Calu3 (cell line): ENCODE measurements at places on chromosomes 5 and 9.

- no peak for DNase-seq
Measured at GRCh38 chr9:12847561-12847960, 72.7 kb downstream of the LURAP1L start.

- peak; percentile 73 for DNase-seq
Measured at GRCh38 chr9:130186839-130187522, 14.8 kb downstream of the NCS1 start.

DNA sequence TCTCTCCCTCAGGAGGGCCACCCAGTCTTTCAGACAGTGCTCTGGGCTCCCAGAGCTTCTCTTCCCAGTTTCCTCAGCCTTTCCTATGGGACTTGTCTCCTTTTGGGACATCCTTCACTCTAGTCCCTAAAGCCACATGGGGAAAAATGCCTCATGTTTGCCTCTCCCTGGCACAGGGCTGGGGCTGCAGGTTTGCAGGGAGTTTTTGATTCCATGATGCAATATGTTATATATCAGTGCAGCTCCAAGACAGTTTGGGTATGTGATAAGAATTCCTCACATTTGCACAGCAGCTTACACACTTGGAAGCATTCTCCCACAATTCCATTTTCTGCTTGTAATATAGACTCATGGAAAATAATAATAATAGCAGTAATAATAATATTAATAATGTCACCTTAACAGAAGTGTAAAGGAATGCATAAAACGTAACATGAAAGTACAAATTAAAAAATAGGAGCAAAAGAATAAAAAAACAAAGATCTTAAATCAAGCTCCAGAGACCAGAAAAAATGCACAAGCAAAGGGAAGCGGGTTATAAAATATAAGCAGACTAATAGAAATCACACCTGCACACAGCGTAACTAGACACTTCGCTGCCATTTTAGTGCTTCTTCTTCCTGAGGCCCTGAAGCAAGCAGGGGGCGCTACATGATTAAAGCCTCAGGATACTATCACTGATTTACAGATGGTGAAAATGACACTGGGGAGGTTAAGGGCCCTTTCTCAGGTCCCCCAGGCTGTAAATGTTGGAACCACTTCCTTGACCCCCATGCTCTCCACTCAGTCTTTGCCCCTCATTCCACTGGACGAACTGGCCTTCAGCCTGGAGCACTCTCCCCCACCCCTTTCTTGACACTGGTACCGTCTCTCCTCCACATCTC lies 70.0 kb upstream of the IL17B start:
- DNase-seq, result no peak

GRCh38 chr9:81717747-81718077 lies 28.4 kb upstream of the TLE1 start:
- DNase-seq, result no peak

DNA sequence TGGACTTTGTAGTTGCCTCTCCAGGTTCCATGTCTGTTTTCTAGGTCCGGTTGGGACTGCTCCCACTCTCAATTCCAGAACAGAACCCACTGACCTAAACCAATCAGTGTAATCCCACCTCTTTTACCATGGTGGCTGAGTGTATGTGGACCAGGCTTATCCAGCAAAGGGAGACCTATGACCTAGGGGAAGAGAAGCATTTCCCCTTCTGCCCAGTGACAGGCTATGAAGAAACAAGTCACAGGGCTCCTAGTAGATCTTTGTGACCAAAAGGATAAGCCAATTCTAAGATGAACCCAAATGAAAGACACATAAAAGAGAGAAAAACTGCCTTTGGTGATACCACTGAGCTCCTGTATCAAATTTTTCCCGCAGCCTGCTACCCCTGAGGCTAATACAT lies 6.3 kb downstream of the NMRK1 start:
- no peak for DNase-seq

DNA sequence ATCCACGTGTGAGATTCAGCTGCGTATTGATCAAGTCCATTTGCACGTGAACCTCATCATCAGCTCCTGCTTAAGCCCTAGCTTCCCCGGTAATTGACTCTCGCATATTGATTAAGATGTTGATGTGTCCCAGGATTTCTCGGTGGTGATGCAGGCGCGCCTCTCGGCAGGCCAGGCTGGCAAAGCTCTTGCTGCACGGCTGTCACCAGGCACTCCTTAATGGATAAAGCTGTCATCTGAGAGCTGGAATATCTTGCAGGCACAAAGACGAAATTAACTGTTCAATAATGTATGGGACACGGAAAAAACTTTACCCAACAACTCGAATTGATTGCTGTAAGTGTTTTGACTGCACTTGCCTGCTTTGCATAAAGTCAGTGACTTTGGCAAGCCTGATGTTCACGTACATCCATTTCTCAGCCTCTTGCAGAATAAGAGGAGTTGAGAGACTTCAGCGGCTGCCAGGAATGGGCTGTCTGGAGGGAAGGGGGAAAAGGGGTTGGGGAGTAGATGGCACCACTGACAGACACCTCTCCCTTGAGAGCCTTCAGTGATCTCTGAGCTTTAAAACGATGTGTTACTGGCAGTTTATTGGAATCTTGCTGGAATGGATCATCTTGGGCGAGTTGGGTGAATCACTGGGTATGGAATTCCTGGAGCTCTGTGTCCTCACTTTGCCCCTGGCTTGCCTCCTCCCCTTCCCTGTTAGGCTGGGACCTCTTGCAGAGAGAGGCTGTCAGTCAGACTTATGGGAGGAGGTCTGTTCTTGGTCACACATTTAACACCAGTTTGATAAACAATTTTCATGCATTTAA lies 650.3 kb downstream of the CCDC171 start:
- no peak for DNase-seq

GRCh38 chr5:56825222-56825824 lies 10.0 kb downstream of the MAP3K1 start:
- no peak for DNase-seq

- DNase-seq, result no peak
Measured at GRCh38 chr5:88876714-88877113, 6.3 kb downstream of the MEF2C start.

DNA sequence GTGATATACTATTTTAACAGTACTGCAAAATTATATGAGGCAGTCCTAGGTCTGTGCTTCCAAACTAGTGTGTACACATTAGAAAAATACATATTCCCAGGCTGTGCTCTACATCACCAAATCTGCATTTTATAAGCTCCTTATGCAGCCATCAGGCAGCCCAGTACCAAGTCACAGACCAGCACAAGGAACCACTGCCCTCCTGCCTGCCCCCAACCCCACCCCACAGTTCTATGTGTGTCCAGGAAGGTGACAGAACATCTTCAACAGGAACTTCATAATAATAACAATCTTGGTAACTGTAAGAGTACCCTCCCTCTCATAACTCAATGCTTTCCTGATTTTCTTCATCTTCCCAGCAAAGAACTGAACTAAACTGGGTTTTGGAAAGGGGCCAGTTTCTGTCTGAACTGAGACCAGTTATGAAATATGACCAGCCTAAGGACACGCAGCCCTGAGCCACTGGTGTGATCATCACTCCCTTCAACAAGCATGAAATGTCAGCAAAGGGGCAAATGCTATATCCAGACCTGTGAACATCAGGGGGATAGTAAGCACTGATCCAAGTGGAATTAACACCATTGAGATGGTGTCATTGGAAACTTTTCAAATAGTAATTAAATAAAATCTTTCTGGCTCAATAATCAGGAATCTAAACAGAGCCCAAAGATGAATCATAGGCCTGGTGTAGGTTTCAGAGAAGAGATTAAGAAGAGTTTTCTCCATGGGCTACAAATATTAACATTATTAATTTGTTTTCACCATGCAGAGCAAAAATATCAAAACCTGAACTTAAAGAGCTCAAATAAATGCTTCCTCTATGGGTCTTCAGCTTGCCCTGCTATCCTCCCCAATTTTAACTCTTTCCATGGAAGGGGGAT lies 82.1 kb downstream of the DPYSL3 start:
- DNase-seq, result no peak
